ENCODE measurements at places on chromosomes 5 and 9.

GRCh38 chr5:64615895-64616294 is 74.4 kb upstream of the SHISAL2B start:
- no peak for DNase-seq

DNA sequence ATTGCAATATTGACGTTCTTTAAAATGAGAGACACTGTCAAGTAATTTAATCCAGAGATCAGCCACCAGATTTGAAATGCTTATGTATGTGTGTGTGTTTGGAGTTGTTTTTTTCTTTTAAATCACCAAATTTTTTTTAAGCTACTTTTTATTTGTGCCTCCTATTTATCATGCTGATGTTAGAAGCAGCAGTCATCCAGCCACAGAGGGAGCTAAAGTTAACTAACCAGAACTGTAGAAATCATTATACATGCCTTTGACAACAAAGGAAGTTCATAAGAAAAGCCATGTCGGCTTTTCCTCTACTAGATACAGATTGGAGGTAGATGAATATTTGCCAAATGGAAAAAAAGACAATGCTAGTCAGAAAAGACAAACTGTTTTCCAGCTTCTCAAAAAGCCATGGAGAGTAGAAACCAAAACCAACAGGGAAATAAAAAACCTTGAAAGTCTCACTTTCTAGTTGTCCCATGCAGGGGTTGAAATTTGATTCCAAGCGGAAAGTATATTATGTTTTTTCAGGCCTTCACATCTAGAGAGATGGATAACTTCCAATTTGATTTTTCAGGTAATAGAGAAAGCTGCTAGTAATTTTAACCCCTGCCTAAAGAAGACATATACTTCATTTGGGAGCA is 4.5 kb downstream of the PURA start:
- no peak for DNase-seq

GRCh38 chr5:19928562-19929421 is 59.2 kb downstream of the CDH18 start:
- no peak for DNase-seq

DNA sequence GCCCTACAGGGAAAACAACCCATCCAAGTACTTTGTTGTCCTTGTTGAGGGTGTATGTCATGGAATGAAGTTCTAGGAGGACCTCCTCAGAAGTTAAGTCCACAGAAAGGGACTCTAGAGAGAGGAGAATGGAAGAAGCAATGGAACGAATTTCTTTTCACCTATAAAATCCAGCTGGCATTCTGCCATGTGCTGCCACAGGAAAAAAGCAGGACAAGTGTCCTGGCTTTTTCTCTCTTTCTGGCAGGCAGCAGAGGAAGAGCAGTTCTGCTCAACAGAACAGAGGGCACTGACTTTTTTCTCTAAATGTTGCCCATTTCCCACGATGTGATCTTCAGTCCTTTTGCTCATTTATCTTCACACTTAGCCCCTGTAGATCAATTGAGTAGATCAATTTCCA is 240.8 kb downstream of the MCTP1 start:
- no peak for DNase-seq

DNA sequence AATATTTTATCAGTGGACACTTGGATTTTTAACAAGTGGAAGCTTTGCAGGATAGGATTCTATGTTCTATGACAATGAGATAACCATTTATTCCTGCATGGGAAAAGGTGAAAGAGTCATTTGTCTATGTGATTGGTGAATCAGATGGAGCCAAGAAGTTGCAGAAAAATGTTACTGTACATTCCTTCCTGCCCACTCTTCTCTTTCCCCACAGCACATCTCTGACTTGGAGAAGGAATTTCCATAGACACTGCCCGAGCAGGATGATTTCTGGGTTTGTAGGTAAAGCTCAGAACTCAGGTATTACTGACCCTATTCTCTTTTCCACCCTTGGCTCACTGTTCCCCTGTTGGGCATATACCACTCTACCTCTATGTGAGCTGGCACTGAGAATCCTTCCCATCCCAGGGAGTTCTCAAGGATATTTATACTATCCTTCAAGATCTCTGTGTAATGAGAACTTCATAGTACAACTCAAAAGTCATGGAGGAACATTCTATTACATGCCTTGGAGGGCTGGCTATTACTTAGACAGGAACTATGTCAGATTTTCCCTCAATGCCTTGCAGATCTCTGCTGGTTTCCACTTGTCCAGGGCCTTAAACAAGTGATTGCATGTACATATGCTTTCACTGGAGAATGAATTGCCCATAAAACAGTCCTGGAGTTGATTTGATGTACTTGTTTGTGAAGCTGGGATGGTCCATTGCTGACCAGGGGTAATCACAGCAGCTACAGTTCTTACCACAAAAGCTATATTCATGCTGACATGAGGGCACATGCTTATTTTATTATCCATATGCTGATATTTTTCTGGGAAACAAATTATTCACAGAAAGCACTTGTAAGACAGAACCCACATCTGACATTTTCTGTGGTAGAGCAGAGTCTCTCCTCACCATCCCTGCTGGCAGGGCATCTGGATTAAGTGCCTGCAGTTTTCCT is 24.1 kb downstream of the SLC1A3 start:
- DNase-seq, result no peak

DNA sequence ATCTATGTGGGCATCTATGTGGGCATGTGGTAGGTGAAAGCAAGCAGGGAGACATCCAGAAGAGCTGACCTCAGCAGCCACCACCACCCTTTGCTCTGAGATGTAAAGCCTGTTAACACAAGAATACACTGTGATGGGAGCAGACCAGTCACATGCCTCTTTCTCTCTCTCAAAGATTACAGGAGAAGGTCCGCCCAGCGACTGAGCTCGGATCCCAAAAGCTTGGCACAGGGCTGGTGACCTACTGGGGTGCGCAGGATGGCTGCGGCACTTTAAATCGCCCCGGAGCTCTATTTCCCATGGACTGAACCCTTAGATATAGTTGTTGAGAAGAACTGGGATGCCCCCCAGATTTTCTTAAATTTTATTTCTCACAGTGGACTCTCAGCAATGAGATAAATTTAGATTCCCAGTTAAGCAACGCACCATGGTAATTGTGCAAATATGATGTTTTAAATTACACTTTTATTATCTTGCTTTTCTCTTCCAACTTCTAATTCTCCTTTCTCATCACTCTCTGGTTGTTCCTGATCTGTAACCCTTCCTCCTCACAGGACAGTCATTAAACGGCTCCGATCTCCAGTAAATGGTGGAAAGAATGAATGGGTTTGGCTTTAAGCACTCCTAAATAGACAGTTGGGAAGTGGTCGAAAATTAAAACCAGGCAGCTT is 37.7 kb upstream of the ICE1 start:
- DNase-seq, result no peak

DNA sequence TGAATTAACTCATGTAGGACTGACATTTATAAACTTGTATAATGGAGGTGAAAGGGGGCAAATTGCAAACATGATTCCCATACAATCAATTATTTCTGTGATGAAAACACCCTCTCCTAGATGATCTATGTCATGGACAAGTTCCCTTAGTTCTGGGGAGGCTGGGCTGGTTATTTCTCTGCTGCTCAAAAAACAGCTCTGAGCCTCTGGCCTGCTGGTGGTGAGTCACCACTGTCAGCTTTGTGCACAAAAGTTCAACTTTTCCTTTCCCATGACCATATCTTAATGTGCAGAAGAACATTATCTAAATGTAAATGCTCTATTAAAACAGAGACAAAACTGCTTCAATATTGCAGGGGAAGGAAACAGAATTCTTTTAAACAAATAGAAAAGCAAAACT is 85.0 kb downstream of the HMHB1 start:
- no peak for DNase-seq

DNA sequence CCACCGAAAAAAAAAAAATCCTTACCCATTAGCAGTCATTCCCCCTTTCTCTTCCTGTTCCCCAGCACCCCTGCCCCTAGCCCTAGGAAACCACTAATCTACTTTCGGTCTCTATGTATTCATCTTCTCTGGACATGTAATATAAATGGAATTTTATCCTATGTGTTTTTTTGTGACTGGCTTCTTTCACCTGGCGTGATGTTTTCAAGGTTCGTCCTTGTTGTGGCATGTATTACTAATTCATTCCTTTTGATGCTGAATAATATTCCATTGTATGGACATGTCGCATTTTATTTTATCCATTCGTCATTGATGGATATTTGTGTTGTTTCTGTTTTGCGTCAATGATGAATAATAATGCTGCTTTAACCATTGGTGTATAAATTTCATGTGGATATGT is 42.8 kb upstream of the SH3GL2 start:
- no peak for DNase-seq

GRCh38 chr9:91037511-91038482 is 236.2 kb downstream of the SYK start:
- no peak for DNase-seq

DNA sequence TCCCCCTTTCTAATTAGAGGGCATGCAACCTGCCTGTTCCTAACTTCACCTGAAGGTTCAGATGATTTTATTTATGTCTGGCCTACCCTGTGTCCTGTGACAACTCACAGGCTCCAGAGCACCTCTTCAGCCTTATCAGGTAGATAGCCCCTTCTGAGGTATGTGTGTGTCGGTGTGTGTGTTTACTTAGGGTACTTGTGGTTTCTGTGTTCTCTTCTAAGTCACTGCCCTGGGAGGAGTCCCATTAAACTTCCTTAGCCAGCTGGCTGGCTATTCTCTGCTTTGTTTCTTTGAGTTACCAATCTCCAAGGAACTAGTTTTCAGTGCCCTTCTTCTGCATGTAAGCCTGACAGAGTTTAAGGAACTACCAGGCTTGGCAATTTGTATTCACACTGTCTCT is 74.9 kb downstream of the UNC13B start:
- no peak for DNase-seq

- no peak for DNase-seq
Observed at GRCh38 chr9:123685489-123686083, 244.3 kb downstream of the DENND1A start.

GRCh38 chr9:82333671-82334070 is 345.1 kb downstream of the SPATA31D1 start:
- no peak for DNase-seq

- DNase-seq, result no peak
Observed at GRCh38 chr9:105871540-105871939, 177.2 kb downstream of the TMEM38B start.

GRCh38 chr9:89677702-89678395 is 73.0 kb downstream of the GADD45G start:
- DNase-seq, result peak; percentile 39

DNA sequence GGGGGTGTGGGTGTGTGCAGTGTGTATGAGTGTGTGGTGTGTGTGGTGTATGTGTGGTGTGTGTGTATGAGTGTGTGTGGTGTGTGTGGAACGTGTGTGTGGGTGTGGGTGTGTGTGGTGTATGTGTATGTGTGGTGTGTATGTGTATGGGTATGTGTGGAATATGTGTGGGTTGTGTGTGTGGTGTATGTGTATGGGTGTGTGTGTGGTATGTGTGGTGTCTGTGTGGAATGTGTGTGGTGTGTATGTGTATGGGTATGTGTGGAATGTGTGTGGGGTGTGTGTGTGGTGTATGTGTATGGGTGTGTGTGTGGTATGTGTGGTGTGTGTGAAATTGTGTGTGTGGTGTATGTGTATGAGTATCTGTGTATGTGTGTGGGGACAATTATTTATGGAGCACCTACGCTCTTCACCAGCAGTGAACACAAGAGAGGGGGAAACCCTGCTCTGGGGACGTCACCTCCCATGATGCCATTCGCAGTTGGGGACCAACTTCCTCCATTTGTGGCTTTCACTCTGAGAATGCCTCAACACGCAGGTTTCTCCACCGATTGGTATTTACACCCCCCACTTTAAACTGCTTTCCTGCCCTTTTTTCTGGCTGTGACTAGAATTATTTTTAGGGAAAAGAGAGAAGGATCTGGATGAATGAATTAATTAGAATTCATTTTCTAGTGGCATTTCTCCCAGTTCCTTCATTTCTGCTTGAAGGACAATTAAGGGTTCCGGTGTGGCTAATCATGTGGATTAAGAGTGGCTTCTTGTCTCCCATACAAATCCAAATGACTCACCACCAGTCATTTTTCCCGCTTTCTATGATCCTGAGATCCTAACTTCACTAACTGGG is 238.1 kb downstream of the ROR2 start:
- DNase-seq, result no peak

- no peak for DNase-seq
Observed at GRCh38 chr9:1332156-1332555, 282.0 kb downstream of the DMRT2 start.

- DNase-seq, result no peak
Observed at GRCh38 chr5:10868956-10869355, 107.9 kb upstream of the DAP start.

DNA sequence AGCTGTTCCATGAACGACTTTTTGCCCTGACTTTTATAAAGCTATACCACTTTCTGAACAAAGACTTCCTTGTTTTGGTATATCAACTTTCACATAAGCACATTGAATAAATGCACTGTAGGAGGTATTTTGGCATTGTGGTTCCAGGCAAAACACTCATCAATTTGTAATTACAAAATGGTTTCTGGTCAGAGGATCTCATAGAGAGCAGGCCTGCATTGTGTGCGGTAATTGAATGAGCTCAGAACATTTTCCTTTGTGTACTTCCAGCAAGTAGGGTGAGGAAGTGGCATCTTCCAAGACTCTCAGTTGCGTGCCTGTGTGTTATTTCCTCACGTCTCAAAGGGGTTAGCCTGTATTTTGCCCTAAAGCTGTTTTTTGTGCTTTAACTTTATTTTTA is 89.2 kb downstream of the PDE6A start:
- no peak for DNase-seq

GRCh38 chr5:86354664-86355063 is 263.1 kb upstream of the COX7C start:
- DNase-seq, result no peak

GRCh38 chr9:97307500-97308163 is at the start of gene CCDC180:
Gene CCDC180 (plus strand): TSS chr9:97307659. CDS start chr9:97308064, 405 bp downstream.
- DNase-seq, result no peak

GRCh38 chr9:94645901-94646300 is 6.6 kb upstream of the FBP1 start:
- no peak for DNase-seq

GRCh38 chr5:171310212-171310818 is 1.3 kb downstream of the TLX3 start:
- DNase-seq, result no peak

- DNase-seq, result no peak
Observed at GRCh38 chr9:19104515-19105282, 2.0 kb upstream of the HAUS6 start.

GRCh38 chr9:20592673-20593072 is 29.6 kb downstream of the MLLT3 start:
- no peak for DNase-seq

GRCh38 chr9:13786131-13786530 is 506.6 kb upstream of the MPDZ start:
- DNase-seq, result no peak

All from neural crest cell (in vitro differentiated cells).